HepG2 (cell line): ENCODE measurements at places on chromosomes 13 and 19. TPM values are rescaled to one million over a fixed set of nuclear protein-coding genes. Genes with fewer than 3 reads are reported as not detected.

DNA sequence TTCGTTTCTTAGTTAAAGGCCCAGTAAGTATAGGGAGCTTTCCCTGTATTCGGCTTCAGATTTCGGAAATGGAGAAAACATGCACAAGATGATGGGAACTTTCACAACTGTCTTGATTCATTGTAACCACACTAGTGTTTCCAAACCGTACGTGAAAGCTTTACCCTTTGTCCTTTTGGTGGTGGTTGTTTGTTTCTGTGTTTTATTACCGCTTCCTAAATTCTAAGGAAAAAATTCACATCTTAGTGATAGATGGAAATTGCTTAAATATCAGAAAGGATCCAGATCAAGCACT lies 504 bp upstream of the VWA8 start:
- H3K4me3 ChIP-seq: peak overlapping the region; percentile 78
- H3K27ac ChIP-seq: peak overlapping the region; percentile 81
- peaks cover 3% of the 10 kb centered on the region; the same call in 1 of the 3 replicates for H3K27me3 ChIP-seq
- peaks cover 45% of the 10 kb centered on the region for H3K4me1 ChIP-seq
- DNase-seq: no peak

DNA sequence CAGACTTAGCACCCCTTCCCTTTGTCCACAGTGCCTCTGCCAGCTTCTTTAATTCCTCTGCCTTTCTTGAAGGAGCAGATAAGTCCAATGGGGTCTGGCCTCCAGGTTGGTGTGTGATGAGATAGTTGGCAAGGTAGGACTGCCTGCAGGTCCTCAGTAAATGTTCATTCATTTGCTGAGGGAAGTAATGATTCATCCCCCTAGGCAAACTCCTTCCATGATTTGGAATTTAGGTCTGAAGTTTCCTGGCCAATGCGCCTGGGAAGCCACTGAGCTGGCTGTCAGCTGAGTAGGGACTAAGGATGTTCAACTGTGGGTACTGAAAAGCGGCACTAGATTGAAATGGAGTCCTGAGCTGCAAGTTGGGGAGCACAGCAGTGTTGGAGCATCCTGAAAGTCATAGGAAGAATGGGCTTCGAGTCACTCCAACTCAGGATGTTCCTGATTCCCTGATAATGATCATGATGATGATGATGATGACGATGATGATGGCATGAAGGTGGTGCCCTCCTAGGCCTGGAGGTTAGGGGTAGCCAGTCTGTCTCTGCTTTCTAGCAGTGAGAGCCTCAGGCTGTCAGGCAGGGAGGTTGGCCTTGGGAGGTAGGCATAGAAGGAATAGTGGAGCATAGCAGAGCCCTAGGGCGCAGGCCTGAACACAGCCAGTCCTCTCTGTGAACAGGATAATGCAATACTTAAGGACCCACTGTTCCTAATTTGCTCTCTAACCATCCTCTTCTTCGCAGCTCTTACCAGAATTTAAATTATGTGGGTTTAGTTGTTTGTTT lies 44.7 kb downstream of the COL4A2 start:
- H3K36me3 ChIP-seq: no peaks in the 10 kb centered on the region
- H3K27ac ChIP-seq: no peak overlapping the region
- H3K27me3 ChIP-seq: peaks cover 23% of the 10 kb centered on the region; the same call in 1 of the 3 replicates
- no peak for DNase-seq

DNA sequence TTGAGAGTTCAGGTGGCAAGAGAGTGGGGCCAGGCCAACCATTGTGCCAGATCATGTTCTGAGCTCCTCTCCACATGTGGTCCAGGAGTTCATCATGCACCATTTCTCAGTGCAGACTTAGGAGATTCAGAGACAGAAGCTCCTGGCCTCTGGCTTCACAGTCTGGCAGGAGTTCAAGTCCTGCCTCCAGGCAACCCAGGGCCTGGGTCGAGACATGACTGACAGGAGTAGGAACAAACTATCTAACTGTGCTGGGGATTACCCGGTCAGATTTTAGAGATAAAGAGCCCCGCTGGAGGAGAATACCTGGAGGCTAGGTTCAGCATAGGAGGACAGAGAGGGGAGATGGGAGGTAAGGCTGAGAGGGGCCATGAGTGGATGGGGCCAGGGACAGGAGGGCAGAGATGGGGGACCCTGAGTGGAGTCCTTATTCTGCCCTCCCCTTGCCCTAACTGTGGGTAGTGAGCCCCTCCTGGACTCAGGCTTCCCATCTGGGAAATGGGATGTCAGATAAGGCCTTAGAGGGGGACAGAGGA lies 906 bp upstream of the CYP4F11 start:
- DNase-seq: peak; percentile 39
- no peaks in the 10 kb centered on the region for H3K36me3 ChIP-seq
- peak overlapping the region; percentile 74 for H3K4me3 ChIP-seq
- H3K27ac ChIP-seq: peak overlapping the region; percentile 74
- no peaks in the 10 kb centered on the region for H3K27me3 ChIP-seq
- peaks cover 21% of the 10 kb centered on the region for H3K4me1 ChIP-seq

Gene LRRC4B
- not detected in 2 replicates for total RNA-seq

DNA sequence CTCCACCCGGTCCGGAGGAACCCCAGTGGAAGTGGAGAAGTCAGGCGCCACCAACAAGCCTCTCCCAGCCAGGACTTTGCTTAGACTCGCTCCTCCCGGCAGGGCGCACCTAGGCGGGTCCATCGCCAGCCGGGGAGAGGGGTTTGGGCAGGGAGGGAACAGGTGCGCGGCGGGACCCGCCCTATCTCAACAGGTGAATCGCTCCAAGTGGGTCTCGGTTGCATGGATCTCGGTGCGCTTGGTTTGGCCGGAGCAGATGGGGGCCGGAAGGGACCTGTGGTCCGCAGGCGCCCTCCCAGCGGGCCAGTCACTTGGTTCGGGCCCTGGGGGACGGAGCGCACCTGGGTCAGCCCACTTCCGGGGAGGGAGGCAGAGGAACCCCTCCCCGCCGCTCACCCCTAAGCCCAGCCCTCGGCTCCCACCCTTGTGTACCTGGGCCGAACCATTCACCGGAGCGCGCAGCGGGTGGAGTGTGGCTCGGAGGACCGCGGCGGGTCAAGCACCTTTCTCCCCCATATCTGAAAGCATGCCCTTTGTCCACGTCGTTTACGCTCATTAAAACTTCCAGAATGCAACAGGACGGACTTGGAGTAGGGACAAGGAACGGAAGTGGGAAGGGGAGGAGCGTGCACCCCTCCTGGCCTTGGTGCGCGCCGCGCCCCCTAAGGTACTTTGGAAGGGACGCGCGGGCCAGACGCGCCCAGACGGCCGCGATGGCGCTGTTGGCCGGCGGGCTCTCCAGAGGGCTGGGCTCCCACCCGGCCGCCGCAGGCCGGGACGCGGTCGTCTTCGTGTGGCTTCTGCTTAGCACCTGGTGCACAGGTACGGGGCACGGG lies at the start of gene LSR:
TSS of gene LSR (plus strand) at position 693 of the 836 bp plus-strand sequence. CDS start at position 714, 21 bp downstream.
- DNase-seq: peak; percentile 89
- H3K36me3 ChIP-seq: peaks cover 12% of the 10 kb centered on the region; the same call in 1 of the 3 replicates
- peak within 1 kb of the TSS; percentile 92 for H3K4me3 ChIP-seq
- H3K27me3 ChIP-seq: no peaks in the 10 kb centered on the region; the same call in 2 of the 3 replicates
- H3K4me1 ChIP-seq: peaks cover 38% of the 10 kb centered on the region

Gene AXL
- total RNA-seq: 0.31 and 0.71 TPM in 2 replicates

GRCh38 chr13:110689711-110690110 lies 16.2 kb downstream of the CARS2 start:
- H3K4me3 ChIP-seq: no peak overlapping the region
- H3K4me1 ChIP-seq: peaks cover 9% of the 10 kb centered on the region
- no peak for DNase-seq
- H3K27me3 ChIP-seq: no peaks in the 10 kb centered on the region
- peaks cover 23% of the 10 kb centered on the region for H3K36me3 ChIP-seq

GRCh38 chr19:42271861-42272534 lies 2.9 kb downstream of the CIC start:
- H3K4me1 ChIP-seq: peaks cover 29% of the 10 kb centered on the region
- no peak overlapping the region for H3K27ac ChIP-seq

Gene C13orf46
- total RNA-seq: not detected in 2 replicates

Gene CATSPERD
- not detected in 2 replicates for total RNA-seq

GRCh38 chr13:99792079-99792921 lies 179.3 kb downstream of the ZIC5 start:
- H3K27ac ChIP-seq: no peak overlapping the region
- H3K27me3 ChIP-seq: no peaks in the 10 kb centered on the region
- H3K4me3 ChIP-seq: no peak overlapping the region

Gene ZNF579
- 1.7 and 2.9 TPM in 2 replicates for total RNA-seq

Gene BEST2
- not detected in 2 replicates for total RNA-seq

Gene ZNF667
- not detected in 2 replicates for total RNA-seq

Gene MEDAG
- not detected in 2 replicates for total RNA-seq

GRCh38 chr19:13817615-13818371 lies 22.6 kb downstream of the ZSWIM4 start:
- H3K36me3 ChIP-seq: no peaks in the 10 kb centered on the region
- DNase-seq: no peak
- no peak overlapping the region for H3K4me3 ChIP-seq
- no peaks in the 10 kb centered on the region for H3K4me1 ChIP-seq
- no peaks in the 10 kb centered on the region for H3K27me3 ChIP-seq

- no peak overlapping the region for H3K27ac ChIP-seq
- DNase-seq: no peak
- no peaks in the 10 kb centered on the region for H3K36me3 ChIP-seq
- H3K4me3 ChIP-seq: no peak overlapping the region
- no peaks in the 10 kb centered on the region; the same call in 1 of the 2 replicates for H3K27me3 ChIP-seq
Observed at GRCh38 chr19:38545596-38545995, 72.2 kb downstream of the MAP4K1 start.

Gene CEACAM3
- not detected in 2 replicates for total RNA-seq

DNA sequence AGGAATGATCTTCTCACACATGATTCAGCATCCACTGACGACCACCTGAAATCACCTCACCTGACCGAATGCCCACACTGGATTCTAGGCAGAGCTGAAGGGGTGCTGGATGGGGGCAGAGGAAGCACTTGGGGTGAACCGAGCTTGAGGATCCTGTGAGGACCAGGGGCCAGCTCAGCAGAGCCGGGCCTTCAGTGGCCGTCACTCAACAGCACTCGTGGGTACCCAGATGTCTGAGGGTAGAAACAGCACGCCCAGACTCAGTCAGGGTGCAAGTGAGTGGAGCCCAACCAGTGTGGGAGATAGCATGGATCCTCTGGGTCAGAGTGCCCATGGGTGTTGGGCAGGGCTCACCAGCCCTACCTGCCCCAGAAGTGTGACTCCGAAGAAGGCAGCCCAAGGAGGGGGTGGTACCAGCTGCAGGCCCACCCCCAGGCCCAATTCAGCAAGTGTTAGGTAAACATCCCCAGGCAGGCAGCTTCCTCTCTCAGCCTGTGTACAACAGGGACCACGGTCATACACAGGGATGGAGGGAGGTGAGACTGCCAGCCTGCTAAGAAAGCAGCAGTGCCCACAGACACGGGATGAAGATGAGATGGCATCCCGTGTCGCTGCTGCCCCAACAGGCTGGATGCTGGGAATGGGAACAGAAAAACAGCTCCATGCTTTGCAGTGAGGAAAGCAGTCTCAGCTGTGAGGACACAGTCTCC lies 16.6 kb downstream of the GJA3 start:
- peaks cover 4% of the 10 kb centered on the region for H3K27me3 ChIP-seq
- no peak overlapping the region for H3K4me3 ChIP-seq
- no peak for DNase-seq
- no peak overlapping the region for H3K27ac ChIP-seq
- no peaks in the 10 kb centered on the region for H3K4me1 ChIP-seq
- no peaks in the 10 kb centered on the region for H3K36me3 ChIP-seq

DNA sequence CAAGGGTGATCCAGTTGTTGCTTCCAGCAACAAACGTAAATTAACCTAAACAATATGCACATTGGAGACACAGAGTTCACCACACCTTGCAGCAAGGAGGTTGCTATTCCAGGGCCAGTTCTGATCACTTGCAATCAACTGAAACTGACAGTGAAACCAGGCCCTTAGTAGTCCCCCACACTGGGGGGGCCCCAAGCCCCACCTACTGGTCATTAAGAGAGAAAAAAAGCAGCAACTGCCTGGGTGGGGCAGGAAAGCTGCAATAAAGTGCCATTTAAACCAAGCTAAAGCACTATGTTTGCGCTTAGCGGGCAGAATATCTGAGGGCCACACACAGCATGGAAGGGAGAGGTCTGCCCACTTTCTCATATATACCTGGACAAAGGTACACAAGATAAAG lies 51.5 kb downstream of the ATP7B start:
- no peak overlapping the region for H3K4me3 ChIP-seq
- DNase-seq: no peak
- no peak overlapping the region for H3K27ac ChIP-seq
- no peaks in the 10 kb centered on the region for H3K27me3 ChIP-seq

- no peak overlapping the region for H3K4me3 ChIP-seq
- H3K27ac ChIP-seq: no peak overlapping the region
- no peak for DNase-seq
- H3K4me1 ChIP-seq: no peaks in the 10 kb centered on the region
Observed at GRCh38 chr13:47829690-47830089, 171.4 kb downstream of the SUCLA2 start.

Gene CDADC1
- 9.0 and 10.8 TPM in 2 replicates for total RNA-seq

- no peaks in the 10 kb centered on the region for H3K36me3 ChIP-seq
- DNase-seq: no peak
- no peaks in the 10 kb centered on the region for H3K4me1 ChIP-seq
- no peak overlapping the region for H3K4me3 ChIP-seq
- H3K27me3 ChIP-seq: no peaks in the 10 kb centered on the region
Observed at GRCh38 chr13:64446372-64446771, 2783.8 kb downstream of the PCDH9 start.
